ENCODE measurements at places on chromosomes 7 and 10. TPM values are rescaled to one million over a fixed set of nuclear protein-coding genes. Genes with fewer than 3 reads are reported as not detected.

The ARMC3 gene
- total RNA-seq, result not detected

The PPP1R3A gene
- total RNA-seq, result not detected

The ODAD2 gene
- 0.25 TPM for total RNA-seq

The ZNF786 gene
- total RNA-seq, result 8.3 TPM

The ITIH5 gene
- total RNA-seq, result 20.4 TPM

The FAM20C gene
- 22.1 TPM for total RNA-seq

The SUN1 gene
- 170 TPM for total RNA-seq

The PTPN20 gene
- 1.5 TPM for total RNA-seq

The CARD11 gene
- 2.9 TPM for total RNA-seq

The GRM3 gene
- not detected for total RNA-seq

The CYP2W1 gene
- total RNA-seq, result 2.0 TPM

The HOXA11 gene
- total RNA-seq, result 9.8 TPM

The TEX47 gene
- not detected for total RNA-seq

The TCERG1L gene
- total RNA-seq, result not detected

The WBP1L gene
- total RNA-seq, result 80.8 TPM

The ZNF487 gene
- 4.2 TPM for total RNA-seq

The HHEX gene
- 6.1 TPM for total RNA-seq

The OPN4 gene
- total RNA-seq, result not detected

The NACAD gene
- total RNA-seq, result 9.6 TPM

The TNPO3 gene
- total RNA-seq, result 33.9 TPM

The WNT8B gene
- not detected for total RNA-seq

The FLNC gene
- total RNA-seq, result 31.9 TPM

The STEAP2 gene
- total RNA-seq, result 32.2 TPM

The SLIT1 gene
- 0.49 TPM for total RNA-seq

The INA gene
- 3.9 TPM for total RNA-seq

The PRLHR gene
- 23.1 TPM for total RNA-seq

The GPR158 gene
- total RNA-seq, result 0.49 TPM

The PARD3 gene
- 95.5 TPM for total RNA-seq

The NUTM2E gene
- not detected for total RNA-seq

The CYP2C19 gene
- 6.1 TPM for total RNA-seq

The EMX2 gene
- total RNA-seq, result 0.74 TPM

The IL15RA gene
- 41.0 TPM for total RNA-seq

The AKR1C8 gene
- not detected for total RNA-seq

The ACBD7 gene
- not detected for total RNA-seq

The HELLS gene
- total RNA-seq, result 8.3 TPM

The TRIP6 gene
- 52.1 TPM for total RNA-seq

The MEOX2 gene
- total RNA-seq, result 1.7 TPM

The DPYSL4 gene
- 0.49 TPM for total RNA-seq

The PTPRZ1 gene
- 8.1 TPM for total RNA-seq

The HSPA12A gene
- 28.7 TPM for total RNA-seq

The ELMO1 gene
- total RNA-seq, result 74.4 TPM

The GIMAP7 gene
- 16.0 TPM for total RNA-seq

The ASAH2 gene
- 2.5 TPM for total RNA-seq

The DCLRE1C gene
- 13.5 TPM for total RNA-seq

The MLXIPL gene
- 6.1 TPM for total RNA-seq

The VSTM4 gene
- 14.0 TPM for total RNA-seq

The CPA5 gene
- total RNA-seq, result not detected

The TMEM176A gene
- 43.7 TPM for total RNA-seq

The PLEKHS1 gene
- total RNA-seq, result not detected

The WIPF3 gene
- total RNA-seq, result 0.25 TPM

The CYP3A4 gene
- not detected for total RNA-seq

The POLL gene
- total RNA-seq, result 21.1 TPM

The LRRTM3 gene
- total RNA-seq, result 0.25 TPM

The SH2D4B gene
- total RNA-seq, result not detected

The SEMA4G gene
- total RNA-seq, result 6.4 TPM

The PTCD1 gene
- 6.1 TPM for total RNA-seq

The C10orf53 gene
- not detected for total RNA-seq

The CPA2 gene
- total RNA-seq, result not detected

The GPR146 gene
- 36.1 TPM for total RNA-seq
